ENCODE measurements at places on chromosomes 5 and 9.
A peak's percentile ranks its signal among the peaks of the same experiment; 100 is the strongest.

GRCh38 chr5:87020099-87020934 lies 247.4 kb upstream of the RASA1 start:
- DNase-seq, result peak; percentile 51

DNA sequence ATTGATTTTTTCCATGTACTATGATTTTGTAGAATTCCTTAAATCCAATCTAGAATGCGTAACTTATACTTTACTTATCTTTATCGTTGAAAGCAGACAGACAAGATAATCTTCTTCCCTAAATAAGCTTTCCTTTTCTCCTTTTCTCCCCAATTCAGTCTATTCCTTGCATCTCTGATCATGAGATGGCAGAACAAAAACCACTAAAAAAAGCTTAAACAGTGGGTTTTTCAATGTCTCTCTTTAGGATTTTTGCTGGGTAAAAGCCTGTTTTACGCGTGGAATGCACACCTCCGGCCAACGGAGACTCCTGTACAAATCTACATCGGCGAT lies 755 bp downstream of the CDKN2B start:
- no peak for DNase-seq

DNA sequence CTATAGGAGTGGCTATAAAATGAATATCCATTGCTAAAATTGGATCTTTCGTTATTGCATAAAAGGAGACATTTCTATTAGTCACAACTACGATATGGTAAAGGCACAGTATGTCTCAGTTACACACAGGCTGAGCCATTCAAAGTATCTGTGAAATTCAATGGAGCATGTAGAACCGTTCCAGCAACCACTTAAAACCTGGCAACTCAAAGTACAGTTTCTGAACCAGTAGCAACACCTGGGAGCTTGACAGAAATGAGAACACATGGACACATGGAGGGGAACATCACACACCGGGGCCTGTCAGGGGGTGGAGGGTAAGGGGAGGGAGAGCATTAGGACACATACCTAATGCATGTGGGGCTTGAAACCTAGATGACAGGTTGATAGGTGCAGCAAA lies 15.4 kb downstream of the POC5 start:
- no peak for DNase-seq

DNA sequence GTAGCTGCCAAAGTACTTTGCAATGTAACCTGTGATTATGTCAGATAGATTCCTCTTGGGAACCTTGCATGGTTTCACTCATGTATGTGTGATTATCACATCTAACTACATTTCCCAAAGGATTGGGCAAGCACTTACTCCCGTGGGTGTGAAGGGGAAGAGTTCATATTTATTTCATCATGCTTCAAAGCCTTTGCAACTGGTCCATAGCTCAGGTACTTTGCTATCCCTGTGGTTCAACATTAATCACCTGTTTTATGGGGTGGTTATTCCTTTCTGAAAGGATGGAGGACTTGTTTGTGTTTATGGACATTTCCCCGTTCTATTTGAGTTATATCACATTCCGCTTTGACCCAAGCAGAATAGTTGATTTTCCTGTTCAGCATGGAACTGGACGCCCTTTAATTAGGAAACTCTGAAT lies 13.6 kb upstream of the ERMP1 start:
- no peak for DNase-seq

DNA sequence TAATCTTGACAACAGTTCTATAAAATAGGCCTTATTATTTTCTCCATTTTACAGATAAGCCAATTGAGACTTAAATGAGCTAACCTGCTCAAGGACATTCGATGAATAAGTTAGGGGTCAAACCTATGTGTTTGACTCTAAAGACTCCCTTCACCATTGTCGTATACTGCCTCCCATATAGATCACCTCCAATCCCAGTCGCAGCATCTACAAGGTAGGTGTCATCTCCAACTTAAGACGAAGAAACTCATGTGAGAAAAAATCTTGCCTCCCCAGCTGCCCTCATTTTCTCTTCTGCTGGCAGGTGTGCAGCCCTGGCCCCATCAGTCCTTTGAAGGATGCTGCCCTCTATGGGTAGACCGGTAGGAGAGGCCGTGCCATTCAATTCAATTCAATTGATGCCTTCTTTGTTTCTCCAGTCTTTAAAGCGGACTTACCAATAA lies 75.2 kb upstream of the SMARCA2 start:
- peak; percentile 24 for DNase-seq

GRCh38 chr5:120146787-120147186 lies 317.3 kb upstream of the PRR16 start:
- no peak for DNase-seq

Data from M059J (cell line).